Activated gamma-delta T cell (primary cell): ENCODE measurements at places on chromosomes 7 and 10.

GRCh38 chr7:138245682-138246081 is 169.4 kb downstream of the AKR1D1 start:
- DNase-seq: no peak

DNA sequence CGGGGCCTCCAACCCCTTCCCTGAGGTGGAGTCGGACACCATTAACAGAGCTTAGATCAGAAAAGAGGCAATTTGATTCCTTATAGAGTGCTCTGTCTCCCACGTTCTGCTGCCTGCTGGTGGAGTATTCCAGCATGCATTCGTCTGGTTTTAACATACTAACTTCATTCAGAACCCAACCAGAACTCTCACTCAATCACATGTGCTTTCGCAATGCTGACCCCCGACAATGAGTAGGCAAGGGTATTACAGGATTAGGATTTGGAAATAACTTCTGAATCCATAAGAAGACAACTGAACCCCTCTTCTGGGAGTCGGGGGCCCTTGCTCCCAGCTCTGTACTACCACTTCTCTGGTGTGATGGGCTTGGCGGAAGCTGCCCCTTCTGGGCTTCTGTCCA is 55.7 kb upstream of the HABP2 start:
- DNase-seq: no peak

- no peak for DNase-seq
Observed at GRCh38 chr10:130230611-130231010, 94.4 kb downstream of the GLRX3 start.

DNA sequence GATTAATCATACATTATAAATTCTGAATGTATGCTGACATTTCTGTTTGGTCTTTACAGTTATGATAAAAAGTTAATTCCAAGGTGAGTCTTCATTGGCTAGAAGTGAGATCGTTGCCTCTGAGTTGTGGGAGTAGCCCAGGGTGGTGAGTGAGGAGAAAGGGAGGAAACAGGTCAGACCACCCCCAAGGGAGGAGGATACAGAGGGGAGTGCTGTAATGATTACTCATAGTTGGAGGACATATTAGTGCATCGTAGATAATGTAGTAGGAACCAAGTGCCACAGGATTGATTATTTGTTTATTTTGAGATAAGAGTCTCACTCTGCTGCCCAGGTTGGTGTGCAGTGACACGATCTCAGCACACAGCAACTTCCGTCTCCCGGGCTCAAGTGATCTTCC is 672.2 kb downstream of the INHBA start:
- no peak for DNase-seq

GRCh38 chr7:138738114-138738513 is 37.0 kb upstream of the SVOPL start:
- no peak for DNase-seq

DNA sequence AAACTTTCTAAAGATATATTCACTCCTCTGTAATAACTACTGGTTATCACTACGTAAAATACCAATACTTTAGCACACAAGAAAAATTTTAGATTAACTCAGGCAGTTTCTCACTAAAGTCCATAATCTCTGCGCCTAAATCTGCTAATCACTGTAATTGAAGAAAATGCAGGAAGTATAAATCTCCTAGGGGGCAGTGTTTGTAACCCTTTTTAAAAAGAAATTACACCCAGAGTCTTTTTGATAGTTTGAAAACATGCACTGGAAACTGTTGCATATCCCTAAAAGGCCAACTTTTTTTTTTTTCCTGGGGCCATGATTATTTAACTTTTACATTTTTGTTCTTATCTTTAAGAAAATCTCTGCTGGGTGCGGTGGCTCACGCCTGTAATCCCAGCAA is 209.6 kb downstream of the KIAA1217 start:
- DNase-seq: no peak

- no peak for DNase-seq
Observed at GRCh38 chr10:20596911-20597310, 300.2 kb downstream of the NEBL start.

- no peak for DNase-seq
Observed at GRCh38 chr7:93980744-93981479, 23.2 kb downstream of the BET1 start.

GRCh38 chr7:96800824-96801223 is 91.2 kb upstream of the SEM1 start:
- DNase-seq: no peak

DNA sequence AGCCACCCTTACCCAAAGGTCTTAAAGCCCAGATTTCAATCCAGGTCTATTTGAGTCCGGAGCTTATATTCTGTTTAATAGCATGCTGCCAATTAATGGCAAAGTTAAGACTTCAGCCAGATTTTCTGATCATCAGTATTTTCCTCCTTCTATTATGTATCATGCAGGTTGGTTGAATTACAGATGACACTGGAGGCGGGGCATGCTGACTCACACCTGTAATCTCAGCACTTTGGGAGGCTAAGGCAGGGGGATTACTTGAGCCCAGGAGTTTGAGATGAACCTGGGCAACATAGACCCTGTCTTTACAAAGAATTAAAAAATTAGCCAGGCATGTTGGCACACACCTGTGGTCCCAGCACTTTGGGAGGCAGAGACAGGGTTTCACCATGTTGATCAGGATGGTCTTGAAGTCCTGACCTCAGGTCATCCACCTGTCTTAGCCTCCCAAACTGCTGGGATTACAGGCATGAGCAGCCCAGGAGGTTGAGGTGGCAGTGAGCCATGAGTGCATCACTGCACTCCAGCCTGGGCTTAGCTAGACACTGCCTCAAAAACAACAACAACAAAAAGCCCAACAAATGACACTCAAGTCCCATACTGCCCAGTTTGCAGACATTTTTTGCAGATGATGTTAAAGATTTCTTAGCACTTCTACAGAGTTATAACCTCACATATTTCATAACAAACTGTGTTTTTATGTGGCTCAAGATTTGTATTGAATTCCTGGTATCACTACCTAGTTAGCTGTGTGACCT is 62.5 kb downstream of the MCU start:
- no peak for DNase-seq

DNA sequence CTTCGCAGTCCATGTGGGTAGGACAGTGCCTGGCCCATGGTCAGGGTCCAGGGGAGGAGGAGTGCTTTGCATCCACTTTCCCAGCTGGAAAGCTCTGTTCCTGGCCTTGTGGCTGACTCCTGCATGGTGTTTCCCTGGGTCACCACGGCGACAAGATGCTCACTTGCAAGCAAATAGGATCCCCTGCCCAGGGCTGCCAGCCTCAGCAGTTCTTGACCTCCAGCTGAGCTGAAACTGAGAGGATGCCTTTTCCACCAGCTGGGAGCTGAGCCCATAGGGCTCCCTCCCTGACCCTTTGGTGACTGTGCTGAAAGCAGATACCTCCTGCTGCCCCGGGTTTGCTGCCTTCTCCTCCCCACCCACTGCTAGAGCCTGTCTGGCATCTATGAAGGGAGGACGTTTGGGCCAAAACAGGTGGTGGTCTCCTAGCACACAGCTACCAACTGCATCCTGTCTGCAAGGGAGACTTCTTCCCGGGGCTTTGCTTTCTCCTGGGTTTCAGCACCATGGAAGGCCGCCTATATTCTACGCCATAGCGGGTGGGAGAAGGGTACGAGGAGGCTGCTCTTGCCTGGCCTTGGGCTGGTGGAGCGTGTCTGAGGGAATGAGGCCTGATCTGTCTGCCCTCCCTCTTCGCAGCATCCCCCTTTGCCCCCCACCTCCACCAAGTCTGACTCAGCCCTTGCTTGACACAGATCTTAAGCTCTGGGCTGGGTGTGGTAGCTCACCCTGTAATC is 34.4 kb downstream of the UBTD1 start:
- DNase-seq: no peak

DNA sequence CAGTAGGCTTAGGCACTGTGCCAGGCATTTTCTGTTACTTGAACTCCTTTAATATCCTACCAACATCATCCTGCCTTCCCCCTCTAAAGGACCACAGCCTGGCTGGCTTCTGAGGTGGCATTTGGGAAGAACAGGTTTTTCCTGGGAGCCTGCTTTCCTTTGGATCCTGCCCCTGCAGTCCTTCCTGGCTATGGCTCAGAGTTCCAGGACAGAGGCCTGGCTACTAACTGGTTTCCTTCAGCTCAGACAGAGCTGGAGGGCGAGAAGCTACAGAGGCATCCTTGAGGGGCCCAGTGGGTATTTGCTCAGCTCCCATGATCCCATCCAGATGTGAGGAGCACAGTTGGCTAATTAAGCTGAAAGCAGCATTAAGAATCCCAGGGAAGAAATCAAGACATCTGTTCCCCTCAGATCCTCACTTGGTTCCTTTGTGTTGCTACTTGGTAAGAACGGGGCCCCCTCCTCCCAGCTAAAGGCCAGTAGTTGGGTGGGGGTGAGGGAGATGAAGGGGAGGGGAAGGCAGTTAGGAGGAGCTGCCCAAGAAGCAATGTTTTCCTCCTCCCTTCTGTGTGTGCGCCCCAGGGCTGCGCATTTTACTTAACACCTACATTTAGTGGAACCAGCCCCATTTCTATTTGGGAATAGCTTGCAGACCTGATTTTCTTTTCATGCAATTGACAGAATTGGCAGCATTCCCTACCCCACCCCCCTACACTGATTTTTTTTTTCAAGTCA is 142.6 kb upstream of the SORCS3 start:
- DNase-seq: no peak

- no peak for DNase-seq
Observed at GRCh38 chr10:43778571-43778970, 129.9 kb upstream of the ZNF32 start.

DNA sequence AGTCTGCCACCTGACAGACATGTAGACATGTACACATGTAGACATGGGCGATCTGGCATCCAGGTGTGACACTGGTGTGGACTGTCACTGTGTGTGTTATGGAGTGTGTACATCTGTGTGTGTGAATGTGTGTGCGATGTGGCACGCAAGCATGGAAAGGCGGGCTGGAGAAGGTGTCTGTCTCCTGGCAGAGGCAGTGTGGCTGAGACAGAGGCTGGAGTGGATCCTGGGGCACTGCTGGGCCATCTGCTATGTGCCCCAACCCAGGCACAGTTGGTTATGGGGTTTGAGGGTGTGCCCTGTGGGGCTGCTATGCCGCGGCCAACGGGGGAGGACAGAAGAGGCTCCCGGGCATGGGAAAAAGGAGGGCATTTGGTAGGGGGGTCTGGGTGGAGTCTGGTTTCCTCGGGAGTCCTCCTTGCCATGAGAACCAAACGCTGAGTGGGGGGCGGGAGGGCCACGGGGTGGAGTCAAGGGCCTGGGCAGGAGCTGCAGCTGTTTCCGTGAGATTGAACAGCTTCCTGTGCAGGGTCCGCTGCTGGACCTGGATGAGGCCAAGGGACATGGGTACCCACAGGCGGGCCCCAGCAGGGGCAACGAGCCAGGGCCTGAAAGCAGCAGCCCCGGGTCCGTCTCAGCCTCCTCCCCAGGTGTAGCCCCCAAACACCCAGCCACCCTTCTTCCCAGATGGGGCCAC is 1.3 kb downstream of the ELN start:
- DNase-seq: no peak

GRCh38 chr10:17742918-17743317 is 9.1 kb upstream of the TMEM236 start:
- no peak for DNase-seq

GRCh38 chr10:4708123-4708759 is 117.8 kb upstream of the AKR1E2 start:
- DNase-seq: no peak
